CD4-positive, alpha-beta T cell treated with Interleukin-10 for 1 hour (primary cell): ENCODE measurements at places on chromosomes 6 and 20.
A peak's percentile ranks its signal among the peaks of the same experiment; 100 is the strongest.

DNA sequence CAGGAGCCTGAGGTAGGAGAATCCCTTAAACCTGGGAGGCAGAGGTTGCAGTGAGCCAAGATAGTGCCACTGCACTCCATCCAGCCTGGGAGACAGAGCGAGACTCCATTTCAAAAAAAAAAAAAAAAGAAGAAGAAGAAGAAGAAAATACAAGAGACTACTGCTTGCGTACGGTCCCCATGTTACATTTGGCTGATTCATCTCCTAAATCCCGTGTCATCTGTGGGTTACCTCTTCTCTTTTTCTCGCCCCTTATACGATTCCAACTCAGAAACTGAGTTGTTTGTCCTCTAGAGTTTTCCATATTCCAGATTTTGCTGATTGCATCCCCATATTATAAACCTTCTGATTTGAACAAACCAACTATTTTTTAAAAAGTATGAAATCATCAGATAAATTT is 62.4 kb upstream of the NELFCD start:
- no peak for DNase-seq

DNA sequence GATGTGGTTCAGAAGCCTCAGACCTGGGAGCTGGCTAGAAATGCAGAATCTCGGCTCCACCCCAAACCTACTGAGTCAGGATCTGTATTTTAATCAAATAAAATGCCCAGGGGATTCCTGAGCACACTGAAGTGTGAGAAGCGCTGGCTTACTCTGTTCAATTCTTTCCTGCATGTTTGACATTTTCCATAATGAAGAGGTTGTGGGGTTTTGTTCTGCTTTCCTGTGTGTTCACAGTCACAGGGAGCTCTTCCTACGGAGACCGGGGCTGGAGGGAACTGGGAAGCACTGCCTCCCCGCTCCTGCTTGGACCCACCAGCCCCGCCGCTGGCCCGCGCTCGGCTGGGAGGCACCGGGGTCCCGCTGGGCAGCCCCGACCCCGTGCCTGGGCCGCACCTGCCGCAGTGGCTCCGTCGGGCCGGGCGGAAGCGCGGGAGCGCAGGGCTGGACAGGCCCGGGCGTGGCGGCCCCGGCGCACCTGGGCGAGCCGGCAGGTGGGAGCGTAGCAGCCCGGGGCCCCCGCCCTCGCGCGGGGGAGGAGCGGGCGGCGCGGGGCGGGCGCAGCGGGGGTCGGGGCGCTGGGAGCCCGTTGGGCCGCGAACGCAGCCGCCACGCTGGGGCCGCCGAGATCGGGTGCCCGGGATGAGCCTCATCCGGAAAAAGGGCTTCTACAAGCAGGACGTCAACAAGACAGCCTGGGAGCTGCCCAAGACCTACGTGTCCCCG is at the start of gene MAPK13:
TSS of gene MAPK13 (plus strand) at position 573 of the 726 bp plus-strand sequence. CDS start at position 643, 70 bp downstream.
- no peak for DNase-seq

DNA sequence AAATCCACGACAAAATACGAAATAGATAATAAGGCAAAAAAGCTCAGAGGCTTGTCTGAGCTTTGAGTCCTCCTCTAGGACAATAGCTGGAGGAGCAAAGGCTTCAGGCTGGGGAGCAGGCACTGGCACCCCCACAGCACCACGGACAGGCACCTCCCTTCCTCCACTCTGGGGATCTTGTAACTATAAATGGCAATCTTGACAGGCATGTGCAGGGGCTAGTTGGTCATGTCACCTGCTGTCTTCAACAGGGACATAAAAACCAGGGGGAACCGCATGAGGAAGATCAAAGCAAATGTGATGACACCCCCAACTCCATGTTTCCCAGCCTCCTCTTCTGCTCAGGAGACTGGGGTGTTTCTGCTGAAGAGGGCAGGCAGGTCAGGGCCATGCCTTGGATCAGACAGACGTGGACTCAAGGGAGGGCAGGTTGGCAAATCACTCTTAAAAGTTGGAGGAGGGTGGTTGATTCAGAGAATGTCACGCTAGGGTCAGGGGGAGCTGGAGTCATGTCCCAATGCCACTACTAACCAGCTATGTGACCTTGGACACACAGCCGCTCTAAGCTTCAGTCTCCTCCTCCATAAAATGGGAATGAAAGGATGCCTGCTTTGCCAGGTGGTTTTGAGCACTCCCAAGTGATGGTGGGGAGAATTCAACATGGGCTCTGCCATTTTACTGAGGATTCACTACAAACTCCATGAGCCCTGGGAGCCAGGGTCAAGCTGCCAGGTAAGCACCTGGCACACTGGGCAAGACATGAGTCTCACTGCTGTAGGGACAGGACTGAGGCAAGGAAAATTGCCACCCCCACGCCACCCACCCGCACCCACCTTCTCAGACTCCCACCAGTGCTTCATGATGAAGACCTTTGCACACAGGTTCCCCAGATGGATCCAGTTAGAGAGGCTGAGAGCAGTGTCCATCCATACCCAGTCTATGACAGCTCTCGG is 48.0 kb downstream of the NPEPL1 start:
- no peak for DNase-seq

- DNase-seq: peak; percentile 93
These were observed at the start of the genes MRPL14 and TMEM63B for GRCh38 chr6:44127186-44128019. TSS of gene MRPL14 (minus strand) at chr6:44127452. CDS start at chr6:44116611, 10,841 bp downstream. TSS of gene TMEM63B (plus strand) at chr6:44127554. CDS start at chr6:44134585, 7,031 bp downstream.

DNA sequence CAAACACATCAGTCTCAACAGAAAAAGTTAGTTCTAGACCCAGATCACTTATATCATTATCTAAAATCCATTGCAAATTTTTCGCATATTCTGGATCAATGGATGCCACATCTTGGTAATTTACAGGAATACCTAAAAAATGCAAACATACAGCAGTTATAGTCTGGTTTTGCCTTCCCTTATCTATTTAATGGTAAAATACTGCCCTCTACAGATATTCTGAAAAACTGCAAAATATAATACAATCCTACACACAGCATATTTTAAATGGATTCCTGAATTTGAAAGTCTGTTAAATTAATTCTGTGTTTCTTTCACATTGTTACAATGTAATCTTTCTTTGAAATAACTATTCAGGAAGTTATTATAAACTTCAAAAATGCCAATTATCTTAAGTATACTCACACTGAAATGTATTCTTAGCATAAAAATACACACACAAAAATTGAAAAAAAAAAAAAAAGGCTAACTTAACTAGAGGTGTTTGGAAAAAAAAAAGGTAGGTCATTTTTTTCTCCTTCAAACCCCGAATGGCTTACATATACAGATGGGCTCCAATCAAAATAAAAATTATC is 88.4 kb downstream of the HACE1 start:
- DNase-seq: peak; percentile 33

DNA sequence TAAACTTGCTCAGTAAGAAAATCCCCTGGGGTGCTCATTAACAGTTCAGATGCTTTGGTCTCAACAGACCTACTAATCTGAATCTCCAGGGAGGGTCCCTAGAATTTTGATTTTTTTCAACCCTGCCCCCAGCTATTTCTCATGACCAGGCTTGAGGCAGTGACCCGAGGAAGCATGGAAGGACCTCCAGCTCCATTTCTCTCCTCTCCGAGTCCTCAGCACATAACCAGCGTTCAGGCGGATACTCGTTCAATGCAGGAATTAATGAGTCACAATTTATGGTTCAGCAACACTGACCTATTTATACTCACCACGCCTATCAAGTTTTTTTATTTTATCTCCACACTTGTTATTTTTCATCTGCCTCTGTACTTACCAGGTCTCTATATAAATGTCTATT is 369.2 kb upstream of the CDH4 start:
- no peak for DNase-seq

DNA sequence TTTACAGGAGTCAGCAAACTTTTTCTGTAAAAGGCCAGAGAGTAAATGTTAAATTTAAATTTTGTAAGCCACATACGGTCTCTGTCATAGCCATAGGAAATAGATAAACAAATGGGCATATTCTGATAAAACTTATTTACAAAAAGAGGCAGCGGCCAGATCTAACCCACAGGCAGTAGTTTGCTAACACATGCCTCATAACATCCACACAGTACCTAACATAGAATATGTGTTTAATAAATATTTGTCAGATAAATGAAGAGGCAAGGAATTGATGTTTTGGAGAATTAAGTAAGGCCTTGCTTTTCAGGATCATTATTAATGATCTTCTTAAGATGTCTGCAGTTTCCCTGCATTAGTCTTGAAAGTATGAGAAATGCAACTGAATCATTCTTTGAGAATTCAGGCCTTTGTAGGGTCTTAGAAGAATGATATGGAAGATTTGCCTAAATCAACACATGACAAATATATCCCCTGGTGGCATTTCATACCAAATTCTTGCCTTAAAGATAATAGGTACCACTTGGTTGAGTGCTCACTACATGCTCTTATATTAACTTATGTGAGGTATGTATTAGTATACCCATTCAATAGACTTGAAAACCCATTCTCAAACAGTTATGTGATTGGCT is 39.3 kb upstream of the TRAM2 start:
- no peak for DNase-seq

- no peak for DNase-seq
These were observed 57.8 kb downstream of the FUT9 start for GRCh38 chr6:96073555-96073954.

- DNase-seq: no peak
These were observed 58.7 kb downstream of the ZFAND3 start for GRCh38 chr6:37878150-37878710.

GRCh38 chr6:136952714-136953260 is 30.7 kb downstream of the SLC35D3 start:
- DNase-seq: no peak

- DNase-seq: no peak
These were observed 79.4 kb downstream of the GFOD1 start for GRCh38 chr6:13407709-13408695.

DNA sequence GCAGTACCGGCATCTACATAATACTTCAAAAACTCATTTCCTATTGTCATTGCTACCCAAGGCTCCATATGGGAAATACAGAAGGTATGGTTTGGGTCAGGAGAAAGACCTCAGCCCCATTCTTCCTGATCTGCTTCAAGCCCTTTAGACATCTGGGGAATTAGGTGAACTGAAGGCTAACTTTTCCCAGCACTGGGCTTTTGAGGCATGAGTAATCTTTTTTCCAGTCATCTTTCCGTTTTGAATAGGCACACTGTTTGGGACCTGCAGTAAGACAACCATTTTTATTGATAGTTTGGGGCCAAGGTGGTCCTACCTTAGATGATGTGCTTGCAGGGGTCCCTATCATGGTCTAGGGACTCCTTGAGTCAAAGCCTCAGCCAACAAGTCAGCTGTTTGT is 198.4 kb downstream of the HAO1 start:
- no peak for DNase-seq

DNA sequence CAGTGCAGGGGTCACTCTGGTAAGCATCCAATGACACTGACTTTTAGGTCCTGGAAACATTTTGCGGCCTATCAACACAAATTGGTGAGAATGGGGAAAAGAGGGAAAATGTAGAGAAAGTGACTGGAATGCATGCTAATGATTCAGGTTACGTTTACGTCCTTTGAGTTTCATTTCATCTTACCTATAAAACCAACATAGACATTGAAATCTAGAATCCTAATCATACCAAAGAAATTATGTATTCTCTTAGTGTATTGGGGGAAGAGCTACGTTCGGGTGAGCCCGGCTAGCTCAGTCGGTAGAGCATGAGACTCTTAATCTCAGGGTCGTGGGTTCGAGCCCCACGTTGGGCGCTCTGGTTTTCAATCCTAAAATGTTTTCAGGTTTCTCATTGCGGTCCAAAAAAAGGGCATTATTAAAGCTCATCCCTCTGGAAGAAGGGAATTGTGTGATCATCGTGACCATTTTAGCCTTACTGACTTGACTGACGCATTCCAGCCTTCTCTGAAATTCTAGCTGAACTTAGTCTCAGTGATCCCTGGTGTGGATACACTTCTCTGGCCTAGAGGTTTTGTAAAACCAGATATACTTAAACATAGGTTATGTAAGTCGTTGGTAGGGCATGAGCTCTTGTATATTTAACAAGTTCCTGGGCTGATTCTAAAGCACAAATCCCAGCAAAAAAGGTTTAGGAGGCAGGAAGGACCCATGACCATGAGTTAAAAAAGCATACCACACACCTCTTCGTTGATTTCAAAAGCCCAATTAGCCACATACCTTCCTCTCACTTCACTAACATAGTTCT is 18.3 kb downstream of the HMGN4 start:
- peak; percentile 54 for DNase-seq

DNA sequence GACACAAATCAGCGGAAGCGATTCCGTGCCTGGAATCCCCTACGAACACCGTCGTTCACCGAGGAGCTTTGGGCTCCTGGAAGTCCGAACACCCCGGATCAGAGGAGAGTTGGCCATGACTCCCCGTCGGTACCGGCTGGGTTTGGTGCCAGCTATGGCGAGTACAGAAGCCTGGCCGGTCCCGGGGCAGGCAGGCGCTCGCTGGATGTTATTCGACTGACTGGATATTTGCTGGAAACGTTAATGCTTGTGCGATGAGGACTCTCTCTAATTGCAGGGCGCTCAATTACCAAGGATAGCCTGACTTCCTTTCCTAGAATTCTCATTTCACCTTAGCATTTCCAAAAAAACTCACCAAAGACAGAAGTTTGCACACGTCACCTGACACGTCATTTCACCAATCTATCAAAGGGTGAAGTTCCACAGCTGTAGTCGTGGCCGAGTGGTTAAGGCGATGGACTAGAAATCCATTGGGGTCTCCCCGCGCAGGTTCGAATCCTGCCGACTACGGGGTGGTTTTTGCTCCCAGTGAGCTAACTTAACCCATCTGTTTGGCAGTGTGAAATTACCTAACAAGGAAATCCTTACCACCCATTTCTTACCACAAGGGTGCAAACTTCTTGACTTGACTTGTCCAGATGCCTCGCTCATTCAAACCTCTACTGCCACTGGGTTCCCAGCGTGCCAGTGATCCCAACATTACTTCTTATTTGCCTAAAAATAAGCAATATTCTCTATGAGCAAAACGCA is 22.7 kb upstream of the ZNF184 start:
- DNase-seq: no peak

DNA sequence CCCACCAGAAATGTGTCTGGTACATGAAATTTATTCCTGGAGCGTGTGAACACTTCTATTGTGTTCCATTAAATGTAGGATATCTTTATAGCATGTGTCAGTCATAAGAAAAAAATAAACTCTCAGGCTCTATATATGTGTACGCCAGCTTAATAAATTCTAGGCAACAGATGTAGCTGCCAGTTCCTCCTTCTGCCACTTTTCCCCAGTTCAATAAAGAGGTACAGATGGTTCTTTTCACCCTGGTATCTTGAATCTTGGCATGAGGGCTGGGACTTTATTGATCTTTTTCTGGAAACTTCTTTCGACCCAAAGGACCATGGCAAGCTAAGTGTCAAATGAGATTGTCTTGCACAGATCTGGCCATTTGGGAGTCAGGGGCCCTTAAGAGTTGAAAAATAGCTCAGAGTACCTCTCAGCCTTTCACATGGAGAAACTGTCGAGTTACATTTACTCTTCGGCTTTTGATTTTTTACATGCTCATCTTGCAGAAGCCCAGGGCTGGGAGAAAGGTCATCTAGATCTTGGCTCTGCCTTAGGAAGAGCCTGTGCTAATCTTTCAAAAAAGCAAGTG is 240.9 kb downstream of the DOK5 start:
- no peak for DNase-seq

GRCh38 chr6:142857796-142858555 is 87.0 kb downstream of the HIVEP2 start:
- DNase-seq: peak; percentile 29
